ENCODE measurements at places on chromosomes 12 and 14.

DNA sequence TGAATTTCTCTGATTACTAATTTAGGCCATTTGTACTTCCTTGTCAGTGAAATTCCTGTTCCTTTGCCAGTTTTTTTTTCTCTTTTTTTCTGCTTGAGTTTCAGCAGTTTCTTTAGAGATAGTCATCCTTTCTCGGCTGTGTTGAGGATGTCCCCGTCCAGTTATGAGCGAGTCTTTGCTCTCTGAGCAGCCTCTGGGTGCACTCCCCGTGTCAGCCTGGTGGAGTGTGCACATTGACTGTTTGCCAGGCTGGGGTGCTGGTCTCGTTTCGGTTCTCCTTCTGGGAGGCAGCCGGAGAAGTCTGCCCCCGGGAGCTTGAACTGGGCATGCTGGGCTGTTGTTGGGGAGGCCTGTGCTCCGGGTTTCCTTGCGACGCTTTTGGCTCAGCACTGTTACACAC lies 3.0 kb downstream of the PACS2 start:
- no peak for DNase-seq

GRCh38 chr14:29926701-29927375 lies 809 bp downstream of the PRKD1 start:
- peak; percentile 69 for DNase-seq

DNA sequence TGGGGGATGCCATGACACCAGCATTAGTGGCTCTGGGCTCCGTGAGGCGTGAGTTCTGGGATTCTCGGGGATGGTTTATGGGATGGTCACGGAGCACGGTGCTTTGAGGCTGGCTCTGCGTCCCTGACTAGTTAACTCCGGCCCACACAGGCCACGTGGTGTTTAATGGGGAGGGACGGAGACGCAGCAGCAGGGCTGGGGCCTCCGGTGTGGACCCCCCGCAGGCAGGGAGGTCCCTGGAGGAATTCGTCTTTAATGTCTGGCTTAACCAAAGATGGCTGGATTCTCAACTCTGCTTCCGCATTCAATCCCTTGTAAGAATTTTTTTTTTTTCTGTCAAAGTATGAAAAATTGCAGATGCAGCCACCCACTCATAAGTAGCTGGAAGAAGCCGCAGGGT lies 86.4 kb upstream of the RFLNA start:
- DNase-seq = no peak

DNA sequence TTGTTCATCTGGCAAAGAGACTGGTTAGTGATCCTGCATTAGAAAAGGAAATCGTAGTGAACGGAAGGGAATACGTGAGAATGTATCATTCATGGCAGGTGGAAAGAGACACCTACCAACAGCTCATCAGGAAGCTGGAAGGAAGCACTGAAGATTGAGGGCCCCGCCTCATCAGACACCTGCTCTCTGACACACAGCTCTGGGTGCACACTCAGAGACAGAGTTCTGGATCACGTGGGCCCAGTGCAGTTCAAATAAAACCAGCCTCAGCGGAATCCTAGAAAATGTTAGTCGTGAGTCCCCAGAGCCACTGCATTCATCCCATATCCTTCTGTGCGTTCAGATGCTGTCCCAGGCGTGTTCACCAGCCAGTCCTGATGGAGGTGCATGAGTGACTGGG lies 129.7 kb downstream of the GLT1D1 start:
- DNase-seq = no peak

DNA sequence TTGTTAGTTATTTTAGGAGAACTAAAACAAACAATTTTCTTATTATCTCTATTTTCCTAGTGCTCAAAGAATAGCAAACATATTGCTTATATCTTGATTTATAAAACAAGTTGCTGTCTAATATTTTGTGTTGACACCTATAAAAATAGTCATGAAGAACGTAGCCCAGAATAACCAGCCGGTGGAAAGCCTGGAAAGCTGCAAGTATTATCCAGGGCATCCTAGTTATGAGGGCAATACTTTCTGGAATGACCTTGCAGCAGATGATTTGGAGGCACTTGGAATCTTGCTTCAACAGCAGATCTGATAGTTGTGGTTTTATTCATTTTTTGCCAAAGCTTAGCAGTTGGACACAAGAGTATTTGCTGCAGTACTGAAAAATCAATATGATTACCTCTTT lies 948.7 kb downstream of the LRFN5 start:
- DNase-seq = no peak

GRCh38 chr14:68372368-68372767 lies 420.5 kb downstream of the ZFP36L1 start:
- no peak for DNase-seq

DNA sequence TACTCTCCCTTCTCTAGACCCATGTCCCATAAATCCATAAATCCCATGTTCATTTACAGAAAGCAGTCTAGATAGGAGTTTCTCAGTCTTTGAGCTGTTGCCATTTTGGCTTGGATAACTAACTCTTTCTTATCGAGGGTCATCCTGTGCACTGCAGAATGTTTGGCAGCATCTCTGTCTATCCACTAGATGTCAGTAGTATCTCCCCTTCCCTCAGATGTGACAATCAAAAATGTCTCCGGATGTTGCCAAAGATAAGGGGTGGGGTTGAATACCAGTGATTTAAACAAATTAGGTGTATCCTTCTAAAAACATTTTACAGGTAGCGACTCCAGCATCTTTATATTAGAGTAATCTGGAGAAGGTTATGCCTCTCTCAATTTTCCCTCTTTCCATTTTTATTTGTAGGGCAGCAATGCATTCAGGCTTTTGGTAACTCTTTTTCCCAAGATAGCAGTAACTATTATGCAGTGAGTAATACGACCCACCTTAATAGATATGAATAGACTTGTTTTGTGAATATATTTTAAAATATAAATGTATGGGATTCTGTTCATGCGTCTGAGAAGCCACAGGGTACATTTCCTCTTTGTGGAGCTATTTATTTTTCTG lies 100.7 kb downstream of the LRRK2 start:
- peak; percentile 35 for DNase-seq

DNA sequence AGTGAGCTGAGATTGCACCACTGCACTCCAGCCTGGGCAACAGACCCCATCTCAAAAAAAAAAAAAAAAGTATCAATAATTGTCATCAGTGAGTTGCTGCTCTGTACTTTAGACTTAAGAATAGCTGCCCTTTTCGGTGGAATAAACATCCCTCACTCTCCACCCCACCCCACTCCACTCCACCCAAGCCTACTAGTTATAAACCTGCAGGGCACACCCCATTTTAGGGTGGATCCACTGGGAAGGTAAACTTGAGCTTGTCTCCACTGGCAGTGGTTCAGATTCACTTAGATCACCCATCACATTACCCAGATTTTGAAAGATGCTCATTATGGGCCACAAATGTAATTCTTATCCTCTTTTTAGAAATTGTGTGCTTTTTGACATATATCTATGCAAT lies 106.4 kb downstream of the GPR135 start:
- no peak for DNase-seq

DNA sequence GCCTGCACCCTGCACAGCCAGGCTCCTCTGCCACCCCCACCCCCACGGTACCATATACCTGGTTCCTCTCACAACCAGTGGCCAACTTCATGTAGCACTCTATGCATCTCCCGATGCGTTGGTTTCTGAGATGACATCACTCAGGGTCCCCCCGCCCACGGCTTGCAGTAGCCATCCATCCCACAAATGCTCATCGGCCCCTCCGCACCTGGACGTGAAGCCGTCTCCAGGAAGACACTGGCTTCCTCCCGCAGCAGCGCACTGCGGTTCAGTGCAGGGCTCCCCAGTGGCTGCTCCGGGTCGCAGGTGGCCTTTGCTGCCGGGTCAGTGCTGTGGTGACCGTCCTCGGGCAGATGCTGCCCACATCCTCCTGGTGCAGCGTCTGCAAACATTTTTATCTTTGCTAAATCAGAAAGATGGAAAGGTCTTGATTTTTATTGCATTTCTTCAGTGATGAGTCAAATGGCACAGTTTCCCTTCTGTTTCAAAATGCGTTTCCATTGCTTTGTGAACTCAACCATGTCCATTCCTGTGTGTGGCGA lies 27.5 kb upstream of the MMP17 start:
- DNase-seq = no peak

GRCh38 chr12:101019201-101019600 lies 190.8 kb downstream of the SLC5A8 start:
- DNase-seq = no peak

DNA sequence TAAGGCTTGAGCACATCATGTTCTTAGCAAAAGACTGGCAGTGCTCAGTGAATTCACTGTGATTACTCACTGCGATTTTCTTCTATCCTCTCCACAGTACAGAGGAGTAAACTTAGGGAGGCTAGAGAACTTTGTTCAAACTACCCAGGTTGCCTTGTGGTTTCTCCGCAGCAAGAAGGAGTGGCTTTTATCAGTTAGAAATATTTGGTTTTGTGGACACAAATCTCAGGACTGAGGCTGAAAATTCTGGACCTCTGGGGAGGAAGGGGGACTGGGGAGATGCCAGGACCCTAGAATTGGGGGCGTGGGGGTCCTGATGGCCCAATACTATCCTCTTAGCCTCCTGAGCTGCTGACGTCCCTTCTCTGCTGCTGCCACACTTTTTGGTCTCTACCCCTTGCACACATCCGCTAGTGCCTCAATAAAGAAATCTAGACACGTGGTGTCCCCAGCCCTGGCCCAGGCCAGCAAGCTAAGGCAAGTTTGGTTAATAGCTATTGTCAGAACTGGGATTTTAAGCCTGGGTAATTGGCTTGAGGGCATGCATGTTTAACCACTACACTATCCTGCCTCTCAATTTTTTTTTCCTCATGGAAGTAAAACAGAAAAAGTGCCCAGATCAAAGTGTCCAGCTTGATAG lies 842 bp downstream of the OAS2 start:
- no peak for DNase-seq

- DNase-seq = no peak
Measured at GRCh38 chr12:14621826-14622225, 54.1 kb upstream of the PLBD1 start.

- no peak for DNase-seq
Measured at GRCh38 chr14:85415015-85415712, 114.8 kb upstream of the FLRT2 start.

DNA sequence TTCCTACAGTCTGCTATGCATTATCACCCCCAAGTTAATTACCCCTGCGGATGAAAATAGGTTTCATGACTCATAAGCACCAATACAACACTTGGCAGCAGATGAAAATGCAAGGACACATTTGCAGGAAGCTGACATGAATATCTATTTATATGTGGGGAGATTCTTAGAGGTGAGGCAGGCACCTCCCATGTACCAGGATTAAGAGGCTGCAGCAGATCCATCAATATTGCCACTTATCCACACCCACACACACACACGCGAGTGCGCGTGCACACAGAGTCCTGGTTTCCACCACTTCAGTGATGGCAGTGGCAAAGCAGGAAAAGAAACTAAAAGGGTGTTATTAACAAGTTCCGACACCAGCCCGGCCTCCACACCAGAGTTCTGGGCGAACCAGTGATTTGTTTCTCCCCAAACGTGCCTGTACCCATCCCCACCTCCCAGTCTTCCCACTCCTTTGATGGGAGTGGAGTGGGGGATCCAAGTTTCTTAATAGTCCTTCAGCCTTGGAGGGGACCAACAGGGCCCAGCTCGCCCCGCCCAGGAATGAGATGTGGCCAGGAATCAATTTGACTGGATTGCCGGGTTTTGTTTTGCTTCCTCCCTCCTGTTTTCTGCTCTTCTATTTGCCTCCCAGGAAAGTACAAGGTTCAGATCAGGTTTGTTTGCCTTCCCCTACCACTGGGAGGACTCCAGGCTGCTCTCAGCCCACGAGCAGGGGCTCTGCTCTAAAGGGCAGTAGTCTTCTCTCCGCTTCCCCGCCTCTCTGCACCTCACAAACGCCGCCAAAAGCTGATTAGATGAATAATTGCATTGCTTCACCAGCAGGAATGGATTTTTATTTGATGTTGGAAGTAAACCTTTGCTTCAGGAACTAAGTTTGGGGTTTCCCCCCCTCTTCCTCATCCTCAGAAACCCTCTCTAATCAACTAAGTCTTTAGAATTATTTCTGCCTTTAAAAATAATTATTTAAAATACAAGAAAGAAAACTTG lies 5.2 kb downstream of the IRF2BPL start:
- DNase-seq = peak; percentile 70

DNA sequence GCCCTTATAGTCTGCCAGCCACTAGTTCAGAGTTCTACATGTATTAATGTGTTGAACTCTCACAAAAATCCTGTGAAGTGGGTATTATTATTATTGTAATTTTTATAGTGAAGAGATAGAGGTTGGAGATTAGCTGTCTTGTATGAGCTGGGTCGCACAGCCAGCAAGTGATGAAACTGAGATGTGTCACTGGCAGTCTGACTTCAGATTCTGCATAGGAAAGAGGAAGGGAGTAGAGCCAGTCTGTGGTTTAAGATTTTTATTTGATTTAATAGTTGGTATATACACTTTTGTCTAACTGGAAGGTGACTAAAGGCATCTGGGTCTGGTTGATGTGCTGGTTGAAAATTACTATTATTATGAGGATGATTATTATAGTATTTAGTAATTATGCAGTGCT lies 5.8 kb upstream of the FRS2 start:
- DNase-seq = no peak

GRCh38 chr14:51008446-51008845 lies 64.2 kb upstream of the PYGL start:
- DNase-seq = no peak

DNA sequence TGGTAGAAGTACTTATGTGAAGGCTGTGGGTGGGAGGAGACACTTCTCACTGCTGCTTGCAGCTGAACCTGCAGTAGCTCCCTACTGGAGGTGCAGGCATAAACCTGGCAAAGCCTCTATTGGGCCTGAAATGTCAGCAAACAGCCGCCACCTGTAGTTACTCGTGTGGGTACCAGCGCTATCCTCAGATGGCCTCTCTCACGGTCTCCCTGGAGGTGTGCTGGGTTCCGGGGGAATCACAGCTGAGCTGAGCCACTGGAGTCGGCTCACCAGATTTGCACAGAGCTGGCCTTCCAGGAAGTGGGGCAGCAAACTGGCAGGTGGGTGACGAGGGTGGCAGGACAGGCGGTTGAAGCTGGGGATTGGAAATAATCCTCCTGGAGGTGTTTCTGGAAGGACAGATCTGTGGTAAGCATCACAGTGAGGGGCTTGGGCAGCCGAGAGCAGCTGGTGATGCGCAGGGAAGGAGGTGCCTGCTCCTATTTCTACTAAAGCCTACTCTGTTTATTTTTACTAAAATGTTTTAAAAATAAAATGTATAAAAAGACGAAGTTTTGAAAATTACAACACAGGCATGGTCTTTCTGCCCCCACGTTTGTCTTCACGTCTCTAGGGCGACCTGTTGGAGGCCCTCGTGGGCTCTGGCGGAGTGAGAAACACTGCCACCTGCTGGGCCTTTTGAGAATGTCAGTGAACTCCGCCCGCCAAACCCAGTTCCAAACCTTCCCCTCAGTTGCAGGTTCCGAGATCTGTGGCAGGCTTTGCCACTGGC lies 67.8 kb upstream of the PLEKHG3 start:
- DNase-seq = peak; percentile 81

DNA sequence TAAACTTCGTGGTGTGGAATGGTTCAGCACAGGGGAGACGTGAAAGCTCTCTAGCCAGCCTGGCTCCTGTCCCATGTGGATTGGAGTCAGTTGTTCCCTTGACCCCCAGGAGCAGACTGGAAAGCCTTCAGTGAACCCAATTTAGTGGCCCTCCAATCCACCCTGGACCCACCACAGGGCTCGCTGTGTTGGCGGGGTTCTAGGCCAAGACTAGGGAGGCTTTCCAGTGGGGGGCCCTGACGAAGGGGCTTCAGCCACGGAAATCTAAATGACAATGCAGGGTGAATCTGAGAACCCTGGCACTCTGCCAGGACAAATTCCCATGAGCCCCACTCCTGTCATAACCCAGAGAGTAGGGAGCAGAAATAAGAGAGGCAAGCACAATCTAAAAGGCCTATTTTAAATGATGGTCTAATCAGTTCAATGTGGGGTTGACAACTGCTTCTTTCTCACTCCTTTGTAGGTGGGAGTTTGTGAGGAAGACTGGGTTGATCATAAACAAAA lies 110.8 kb downstream of the SLC35F4 start:
- DNase-seq = no peak

GRCh38 chr14:93676416-93676958 lies 111.8 kb downstream of the PRIMA1 start:
- DNase-seq = no peak
